ENCODE measurements at places on chromosomes 13 and 19. TPM values are rescaled to one million over a fixed set of nuclear protein-coding genes. Genes with fewer than 3 reads are reported as not detected.

OLFM4 gene
- 0.19 TPM for total RNA-seq

IZUMO4 gene
- total RNA-seq = 3.9 TPM

- no peaks in the 10 kb centered on the region for H3K36me3 ChIP-seq
- no peak for DNase-seq
Measured at GRCh38 chr13:97720896-97721295, 232.6 kb upstream of the IPO5 start.

- no peak for DNase-seq
- no peak overlapping the region for H3K27ac ChIP-seq
- H3K27me3 ChIP-seq = no peaks in the 10 kb centered on the region
- no peaks in the 10 kb centered on the region for H3K4me1 ChIP-seq
- H3K36me3 ChIP-seq = no peaks in the 10 kb centered on the region
- no peak overlapping the region for H3K4me3 ChIP-seq
Measured at GRCh38 chr19:2507109-2507508, 31.2 kb downstream of the GADD45B start.

GRCh38 chr19:18992696-18993095 lies 40.6 kb downstream of the SUGP2 start:
- no peak overlapping the region for H3K27ac ChIP-seq
- peaks cover 27% of the 10 kb centered on the region for H3K36me3 ChIP-seq
- DNase-seq = no peak
- H3K27me3 ChIP-seq = no peaks in the 10 kb centered on the region

GRCh38 chr19:8334458-8335342 lies 8.4 kb downstream of the KANK3 start:
- H3K4me1 ChIP-seq = no peaks in the 10 kb centered on the region
- no peak for DNase-seq
- H3K27me3 ChIP-seq = peaks cover 31% of the 10 kb centered on the region
- H3K36me3 ChIP-seq = no peaks in the 10 kb centered on the region
- H3K27ac ChIP-seq = no peak overlapping the region
